ENCODE measurements at places on chromosomes 2 and 18.

DNA sequence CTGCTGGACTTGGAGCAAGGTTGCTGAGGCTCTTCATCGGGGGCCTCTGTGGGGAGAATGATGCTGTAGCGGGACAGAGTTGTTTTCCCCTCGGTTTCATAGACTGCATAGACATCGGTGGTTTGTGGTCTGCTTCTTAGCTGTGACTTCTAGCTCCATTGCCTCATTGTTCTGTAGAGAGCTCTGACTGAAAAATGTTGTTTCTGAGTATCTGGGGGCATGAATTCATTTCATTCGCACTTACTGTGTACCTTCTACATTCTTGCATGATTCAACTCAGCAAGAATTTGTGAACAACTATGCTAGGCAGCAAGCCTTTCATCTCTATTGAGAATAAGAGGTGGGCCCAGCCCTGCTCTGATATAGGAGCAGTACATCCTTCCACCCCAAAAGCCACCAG lies 406.8 kb downstream of the NBAS start:
- DNase-seq = no peak

DNA sequence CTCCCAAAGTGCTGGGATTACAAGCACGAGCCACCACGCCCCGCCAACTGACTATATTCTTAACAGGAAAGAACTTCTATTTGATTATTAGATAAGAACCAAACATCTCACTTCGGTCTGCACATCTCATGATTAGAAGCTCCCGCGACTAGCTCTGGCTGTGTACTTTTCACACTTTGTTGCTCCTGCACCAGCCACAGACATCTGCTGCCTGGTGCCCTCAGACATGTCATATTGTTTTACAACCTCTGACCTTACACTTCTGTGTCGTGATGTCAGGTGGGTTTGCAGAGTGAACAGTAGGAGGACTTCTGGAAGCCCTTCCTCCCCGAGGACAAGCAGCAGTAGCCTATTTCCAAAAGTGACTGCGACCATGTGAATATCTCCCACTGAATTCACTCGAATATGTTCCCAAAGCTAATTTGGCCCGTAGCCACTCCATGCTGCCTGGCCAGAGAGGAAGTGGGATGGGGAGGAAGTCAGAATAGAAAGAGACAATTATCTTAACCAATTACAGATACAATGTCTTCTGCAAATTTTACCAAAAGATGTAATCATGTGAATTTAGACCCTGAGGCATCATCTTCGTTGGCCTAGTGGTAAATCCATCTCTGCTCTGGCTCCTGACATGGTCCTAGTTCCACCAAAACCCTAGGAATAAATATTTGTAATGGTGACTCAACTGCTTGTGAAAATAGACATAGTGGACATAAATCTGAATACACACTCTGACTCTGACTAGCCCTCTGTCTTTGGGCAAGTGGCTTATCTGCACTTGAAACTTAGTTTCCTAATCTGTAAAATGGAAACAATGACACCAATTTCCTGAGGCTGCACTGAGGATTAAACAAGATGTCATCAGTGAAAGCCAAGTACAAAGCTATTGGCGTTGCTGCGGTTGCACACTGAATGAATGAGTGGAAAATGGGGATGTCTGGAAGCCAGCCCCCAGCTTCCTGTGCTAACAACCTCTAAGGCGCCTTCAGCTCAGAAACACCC lies 406.1 kb downstream of the LRATD1 start:
- DNase-seq = no peak

GRCh38 chr2:164186591-164186990 lies 434.7 kb downstream of the GRB14 start:
- DNase-seq = no peak

- DNase-seq = no peak
These were observed 74.0 kb downstream of the BCL2 start for GRCh38 chr18:63245600-63245999.

DNA sequence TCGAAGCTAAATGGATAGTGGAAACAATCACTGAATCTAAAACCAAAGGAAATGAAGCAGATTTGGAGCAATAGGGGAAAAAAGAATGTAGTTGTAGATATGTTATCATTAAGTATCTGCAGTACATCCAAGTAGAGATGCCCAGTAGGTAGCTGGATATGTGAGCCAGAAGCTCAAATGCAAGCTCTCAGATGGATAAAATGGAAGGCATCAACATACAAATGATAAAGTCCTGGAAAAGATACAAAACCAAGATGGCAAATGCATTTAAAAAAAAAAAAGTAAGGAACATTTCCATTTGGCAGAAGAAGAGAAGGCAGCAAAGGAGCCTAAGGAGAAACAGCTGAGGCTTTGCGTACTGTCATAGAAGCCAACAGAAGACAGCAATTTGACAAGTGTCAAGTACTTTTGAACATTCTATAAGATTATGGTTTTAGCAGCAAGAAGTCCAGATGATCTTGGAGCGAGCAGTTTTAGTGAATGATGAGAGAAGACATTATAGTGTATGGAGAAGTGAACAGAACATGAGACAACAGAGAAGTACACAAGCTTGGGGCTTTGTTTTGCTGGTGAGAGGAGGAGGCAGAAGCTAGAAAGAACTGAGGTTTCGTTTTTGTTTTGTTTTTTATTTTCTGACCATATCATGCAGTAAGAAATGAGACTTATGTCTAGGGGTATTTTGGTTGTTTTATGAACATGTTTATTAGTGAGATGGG lies 18.3 kb downstream of the ROCK2 start:
- no peak for DNase-seq

GRCh38 chr18:51716277-51716676 lies 518.8 kb upstream of the MEX3C start:
- DNase-seq = no peak

DNA sequence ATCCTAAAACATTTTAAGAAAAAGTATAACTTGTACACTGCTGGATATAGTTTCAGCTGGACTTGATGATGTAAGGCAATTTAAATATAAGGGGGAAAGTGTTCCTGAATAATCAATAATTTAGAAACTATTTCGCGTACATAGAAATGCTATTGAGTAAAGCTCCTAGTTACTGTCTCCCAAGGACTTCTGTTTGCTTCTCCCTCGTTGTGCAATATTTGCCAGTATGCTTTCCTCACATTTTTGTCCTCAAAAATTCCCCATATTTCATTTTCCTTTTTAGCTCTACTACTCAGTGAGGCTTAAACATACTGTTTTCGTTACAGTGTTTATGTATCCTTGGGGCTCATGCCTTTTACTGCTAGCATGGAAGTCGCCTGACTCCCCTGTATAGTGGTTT lies 36.9 kb downstream of the ATP9B start:
- DNase-seq = no peak

DNA sequence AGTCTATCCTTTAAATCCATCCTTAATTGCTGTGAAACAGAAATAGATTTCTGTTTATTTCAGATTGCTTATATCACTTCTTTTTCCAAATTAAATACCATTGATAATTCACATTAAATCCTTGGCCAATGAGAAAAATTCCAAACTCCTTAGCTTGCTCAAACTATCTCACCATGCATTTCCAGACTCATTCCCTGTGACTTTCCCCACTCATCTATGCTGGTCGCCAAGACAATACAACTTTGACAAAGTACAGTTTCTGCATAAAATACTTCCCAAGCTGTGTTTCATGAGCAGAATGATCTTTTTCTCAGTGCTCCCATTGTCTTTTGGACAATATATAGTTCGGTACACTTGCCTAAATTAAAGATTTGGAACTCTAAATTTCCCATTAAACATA lies 575.6 kb downstream of the CPS1 start:
- DNase-seq = no peak

DNA sequence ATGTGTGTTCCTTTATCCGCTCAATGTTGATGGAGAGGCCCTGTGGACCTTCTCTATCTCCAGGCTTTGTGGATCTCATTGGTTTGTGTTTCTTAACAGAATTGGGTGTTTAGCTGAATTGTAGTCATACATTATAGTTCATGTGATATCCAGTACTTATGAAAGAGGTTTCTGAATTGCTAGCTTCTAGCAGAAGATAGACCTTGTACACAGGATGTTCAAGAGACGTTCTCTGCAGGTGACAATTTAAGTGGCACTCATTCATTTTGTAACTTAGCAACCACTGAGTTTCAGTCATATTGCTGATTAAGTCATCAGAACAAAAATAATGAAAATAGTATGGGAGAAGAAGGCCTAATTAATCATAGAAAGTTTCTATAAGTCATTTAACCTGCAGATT lies 279.2 kb downstream of the ALPK2 start:
- no peak for DNase-seq

DNA sequence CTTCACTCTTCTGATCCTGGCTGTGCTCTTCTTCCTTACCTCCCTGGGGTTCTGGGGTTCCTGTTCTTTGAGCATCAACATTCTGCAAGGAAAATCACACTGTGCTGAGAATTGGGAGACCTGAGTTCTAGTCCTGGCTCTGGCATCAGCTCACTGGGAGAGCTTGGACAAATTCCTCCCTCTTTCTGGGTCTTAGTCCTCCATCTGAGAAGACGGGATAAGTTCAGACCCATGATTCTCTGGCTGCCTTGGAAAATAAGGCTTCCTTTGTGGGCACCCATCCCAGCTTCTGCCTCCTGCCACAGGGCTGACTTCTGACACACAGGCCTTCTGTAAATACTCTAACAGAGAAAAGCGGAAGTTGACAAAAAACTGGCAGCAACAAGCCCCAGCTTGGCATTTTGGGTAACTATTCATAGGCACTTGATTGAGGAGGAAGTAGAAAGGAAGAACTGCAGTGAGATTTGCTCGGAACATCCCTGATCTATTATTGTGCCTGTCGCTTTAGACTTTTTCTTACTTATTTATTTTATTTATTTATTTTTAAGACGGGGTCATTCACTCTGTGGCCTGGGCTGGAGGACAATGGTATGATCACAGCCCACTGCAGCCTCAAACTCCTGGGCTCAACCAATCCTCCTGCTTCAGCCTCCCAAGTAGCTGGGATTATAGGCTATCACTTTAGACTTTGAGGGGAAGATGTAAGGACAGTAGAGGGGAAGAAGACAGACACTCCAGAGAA lies 7.9 kb downstream of the PCBP1 start:
- peak; percentile 45 for DNase-seq

DNA sequence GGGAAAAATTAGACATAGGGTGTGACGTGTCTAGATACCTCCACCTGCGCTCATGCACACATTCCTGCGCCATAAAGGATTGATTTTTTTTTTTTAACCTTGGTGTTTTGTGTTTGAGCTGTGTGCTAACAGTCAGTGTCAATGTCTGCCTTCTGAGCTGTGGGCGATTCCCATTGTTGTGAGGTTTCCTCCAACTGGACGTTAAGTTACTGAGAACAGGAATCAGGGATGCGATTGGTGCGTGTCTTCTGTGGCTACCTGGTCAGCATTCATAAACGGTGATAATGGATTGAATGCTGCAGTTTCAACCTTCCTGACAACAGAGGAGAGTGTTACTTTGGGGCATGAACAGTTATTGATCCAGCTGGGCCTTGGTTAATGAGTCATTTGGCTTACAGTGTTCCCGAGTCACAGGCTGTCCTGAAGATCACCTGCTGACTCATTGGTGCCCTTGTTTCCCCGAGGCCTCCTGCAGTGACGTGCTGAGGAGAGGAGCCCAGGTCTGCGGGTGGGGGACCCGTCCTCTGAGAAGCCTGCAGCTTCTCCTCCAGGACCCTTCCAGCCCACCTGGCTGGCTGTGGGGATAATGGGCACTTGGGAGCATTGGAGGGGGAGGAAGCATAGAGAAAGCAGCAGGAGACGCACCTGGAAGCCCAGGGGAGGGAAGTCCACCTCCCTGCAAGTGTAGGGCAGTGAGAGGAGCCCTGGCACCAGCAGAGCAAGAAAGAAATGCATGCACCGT lies 25.8 kb upstream of the CABYR start:
- DNase-seq = peak; percentile 68

GRCh38 chr2:147037048-147037447 lies 807.8 kb upstream of the ACVR2A start:
- no peak for DNase-seq

DNA sequence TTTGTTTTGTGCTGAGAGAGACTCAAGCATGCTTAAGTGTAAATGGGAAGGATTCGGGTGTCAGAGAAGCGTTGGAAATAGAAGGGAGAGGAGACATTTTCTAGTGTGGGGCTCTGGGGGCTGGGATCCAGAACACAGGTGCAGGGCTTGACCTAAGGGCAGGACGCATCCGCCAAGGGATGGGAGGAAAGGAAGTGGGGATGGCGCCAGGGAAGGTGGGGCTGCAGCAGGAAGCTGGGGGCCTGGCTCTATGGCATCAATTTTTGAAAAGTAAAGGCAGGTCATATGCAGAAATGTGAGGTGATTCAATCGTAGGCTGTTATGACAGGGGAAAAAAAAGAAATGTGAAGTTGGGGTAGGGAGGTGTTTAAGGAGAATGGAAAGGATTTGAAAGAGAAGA lies 143.2 kb upstream of the SERTAD2 start:
- DNase-seq = no peak

- no peak for DNase-seq
These were observed 51.6 kb upstream of the ATG16L1 start for GRCh38 chr2:233199870-233200269.

GRCh38 chr18:79819064-79819967 lies 21.6 kb downstream of the KCNG2 start:
- DNase-seq = no peak

Data from HCEC 1CT (cell line).